Caco-2 (cell line): ENCODE measurements at places on chromosomes 1 and 21. TPM values are rescaled to one million over a fixed set of nuclear protein-coding genes. Genes with fewer than 3 reads are reported as not detected.

The TNFRSF4 gene
- total RNA-seq = not detected in 2 replicates

The RNU1-1 gene
- total RNA-seq = 1,622 and 1,638 TPM in 2 replicates

The YY1AP1 gene
- total RNA-seq = 61.1 and 63.0 TPM in 2 replicates

DNA sequence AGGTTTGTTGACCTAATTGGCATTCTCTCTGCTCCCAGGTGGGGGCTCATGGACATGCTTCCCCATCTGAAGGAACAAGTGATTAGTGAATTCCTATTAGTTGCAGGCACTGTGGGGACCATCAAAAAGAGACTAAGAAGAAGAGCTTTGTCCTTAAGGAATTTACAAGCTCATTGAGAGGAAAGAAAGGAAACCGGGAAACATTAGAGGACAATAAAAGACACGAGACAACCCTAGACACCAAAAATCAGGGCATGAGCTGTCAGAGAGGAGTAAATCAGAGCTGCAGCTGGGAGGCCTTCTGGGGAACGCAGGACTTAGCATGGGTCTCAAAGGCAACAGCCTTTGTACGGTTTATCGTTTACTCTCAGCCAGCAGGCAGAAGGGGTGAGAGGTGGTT is 45.1 kb downstream of the BACE2 start:
- no peak for DNase-seq

DNA sequence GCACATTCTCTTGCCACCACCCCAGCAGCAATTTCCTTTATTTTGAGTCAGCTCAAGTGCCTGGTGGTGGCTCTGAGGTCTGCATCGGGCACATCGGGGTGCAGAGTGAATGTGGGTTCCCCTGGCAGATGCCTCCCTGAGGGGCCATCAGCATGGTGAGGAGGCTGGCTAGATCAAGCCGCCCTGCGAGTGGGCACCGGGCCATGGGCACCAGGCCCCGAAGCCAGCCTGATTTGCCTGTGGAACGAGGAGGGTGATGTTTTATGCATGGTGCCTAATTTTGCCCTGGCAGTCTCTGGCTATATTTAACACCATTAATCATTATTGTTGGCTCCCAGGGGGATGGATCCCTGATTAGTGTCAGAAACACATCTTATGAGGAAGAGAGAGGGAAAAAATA is 36.3 kb downstream of the ACTL8 start:
- no peak for DNase-seq

DNA sequence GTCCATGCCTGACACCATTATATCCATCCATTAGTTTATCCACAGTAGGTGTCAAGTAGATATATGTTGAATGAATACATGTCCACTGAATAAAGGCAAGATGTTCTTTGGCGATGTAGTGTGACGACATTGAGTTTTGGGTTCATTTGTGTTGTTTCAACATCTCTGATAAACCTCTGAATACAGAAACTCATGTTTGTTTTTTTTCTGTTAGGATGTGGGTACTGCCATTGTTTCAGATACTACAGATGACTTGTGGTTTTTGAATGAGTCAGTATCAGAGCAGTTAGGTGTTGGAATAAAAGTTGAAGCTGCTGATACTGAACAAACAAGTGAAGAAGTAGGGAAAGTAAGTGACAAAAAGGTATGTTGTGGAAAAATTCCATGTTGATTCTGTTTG is 28.1 kb downstream of the MDM4 start:
- no peak for DNase-seq

GRCh38 chr21:21101911-21102310 is 103.7 kb downstream of the NCAM2 start:
- peak; percentile 39 for DNase-seq

GRCh38 chr1:108816049-108816893 is 40.6 kb downstream of the AKNAD1 start:
- DNase-seq = no peak

- no peak for DNase-seq
Measured at GRCh38 chr1:15411593-15412137, 2.0 kb downstream of the EFHD2 start.
